Stimulated activated CD4-positive, alpha-beta T cell treated with anti-CD3 and anti-CD28 coated beads, Interleukin-4, amount 100 ng/mL, for 4 hours (primary cell): ENCODE measurements at places on chromosomes 4 and X.

DNA sequence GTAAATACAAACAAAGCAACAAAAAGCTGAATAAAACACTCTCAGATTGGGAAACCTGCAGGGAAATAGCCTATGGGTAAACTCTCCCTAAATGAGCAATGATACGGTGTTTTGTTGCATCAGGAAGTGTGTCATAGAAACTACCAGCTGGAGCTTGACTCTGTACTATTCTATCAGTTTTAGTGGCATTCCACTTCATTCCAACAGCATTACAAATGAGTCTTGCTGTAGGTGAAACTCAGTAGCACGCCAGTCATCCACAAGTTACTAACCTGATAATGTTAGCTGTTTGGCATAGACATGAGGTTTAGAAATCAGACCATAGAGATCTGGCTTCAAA is 24.9 kb downstream of the FGFBP1 start:
- no peak for DNase-seq

DNA sequence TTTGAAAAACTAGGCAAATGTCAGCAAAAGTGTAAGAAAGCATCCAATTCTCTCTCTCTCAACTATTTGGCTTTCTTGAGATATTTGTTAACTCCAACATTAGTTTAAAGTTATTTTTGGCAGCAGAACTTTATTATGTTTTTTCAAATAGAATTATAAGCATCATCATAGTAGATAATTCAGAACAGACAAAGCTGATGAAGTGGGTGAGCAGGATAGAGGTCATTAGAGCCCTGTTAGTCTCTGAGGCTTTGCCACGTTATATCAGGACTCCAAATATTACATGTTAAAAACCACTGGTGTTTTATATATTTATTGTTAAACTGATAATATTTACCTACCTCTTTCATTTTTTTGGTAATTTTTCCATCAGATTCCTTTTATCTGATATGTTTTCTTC is 903.0 kb downstream of the FSTL5 start:
- DNase-seq = no peak

- DNase-seq = no peak
Measured at GRCh38 chrX:89034679-89035078, 287.7 kb downstream of the CPXCR1 start.

GRCh38 chrX:42432552-42432951 is 345.4 kb downstream of the PPP1R2C start:
- no peak for DNase-seq

DNA sequence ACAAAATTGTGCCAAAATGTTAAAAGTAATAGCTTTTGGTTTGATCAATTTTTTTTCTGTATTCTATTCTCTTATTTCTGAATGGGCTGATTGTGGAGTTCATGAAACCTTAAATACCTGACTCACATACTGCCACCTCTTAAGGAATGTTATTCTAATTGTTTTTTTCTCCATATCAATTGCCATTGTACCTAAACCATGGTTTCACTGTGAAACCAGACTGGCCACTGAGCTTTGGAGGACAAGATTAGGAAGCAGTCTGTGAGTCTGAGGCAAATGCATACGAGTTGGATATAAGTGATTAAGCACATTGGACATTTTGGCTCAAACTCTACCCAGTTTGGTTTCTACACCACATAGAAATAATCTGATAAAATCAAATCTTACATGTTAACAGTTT is 184.0 kb downstream of the IQCM start:
- no peak for DNase-seq

- no peak for DNase-seq
Measured at GRCh38 chr4:174702979-174703478, 126.0 kb downstream of the GLRA3 start.

- DNase-seq = no peak
Measured at GRCh38 chr4:84952776-84953175, 13.7 kb downstream of the WDFY3 start.

- DNase-seq = no peak
Measured at GRCh38 chr4:97235521-97235920, 907.8 kb downstream of the STPG2 start.

- DNase-seq = no peak
Measured at GRCh38 chr4:57044996-57045395, 65.2 kb downstream of the IGFBP7 start.

DNA sequence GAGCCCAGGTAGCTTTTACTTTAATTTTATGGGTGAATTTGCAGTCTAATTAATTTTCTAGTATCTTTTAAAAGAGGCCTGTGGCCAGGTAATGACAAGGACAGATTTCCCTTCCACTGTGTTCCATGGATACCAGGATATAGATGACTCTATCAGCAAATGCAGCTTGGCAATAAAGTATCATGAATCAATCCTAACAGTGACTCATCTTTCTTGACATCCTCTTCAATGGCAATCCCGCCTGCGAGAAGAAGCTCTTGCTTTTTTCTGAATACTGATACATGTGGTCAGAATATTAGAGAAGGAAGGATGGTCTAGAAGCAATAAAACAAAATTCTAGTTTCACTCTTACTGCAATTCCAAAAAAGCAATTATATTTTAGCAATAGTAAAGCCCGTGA is 267.8 kb downstream of the DTHD1 start:
- no peak for DNase-seq

DNA sequence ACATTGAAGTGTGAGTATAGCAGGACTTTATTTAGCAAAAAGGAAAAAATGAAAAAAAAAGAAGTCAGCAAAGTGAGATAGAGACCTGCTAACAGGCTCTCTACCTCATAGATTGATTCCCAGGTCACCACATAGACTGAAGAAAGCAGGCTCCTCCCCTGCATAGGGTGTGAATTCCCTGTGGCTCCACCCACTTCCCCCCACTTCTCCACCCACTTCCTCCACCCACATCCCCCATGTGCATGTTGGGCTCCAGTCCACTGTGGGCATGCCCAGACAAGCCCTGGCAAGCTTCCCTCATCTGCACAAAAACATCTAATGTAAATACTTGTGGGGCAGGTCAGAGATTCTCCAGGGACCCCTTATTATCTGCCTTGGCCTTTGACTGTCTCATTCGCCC is 97.8 kb downstream of the TMEM47 start:
- DNase-seq = no peak

DNA sequence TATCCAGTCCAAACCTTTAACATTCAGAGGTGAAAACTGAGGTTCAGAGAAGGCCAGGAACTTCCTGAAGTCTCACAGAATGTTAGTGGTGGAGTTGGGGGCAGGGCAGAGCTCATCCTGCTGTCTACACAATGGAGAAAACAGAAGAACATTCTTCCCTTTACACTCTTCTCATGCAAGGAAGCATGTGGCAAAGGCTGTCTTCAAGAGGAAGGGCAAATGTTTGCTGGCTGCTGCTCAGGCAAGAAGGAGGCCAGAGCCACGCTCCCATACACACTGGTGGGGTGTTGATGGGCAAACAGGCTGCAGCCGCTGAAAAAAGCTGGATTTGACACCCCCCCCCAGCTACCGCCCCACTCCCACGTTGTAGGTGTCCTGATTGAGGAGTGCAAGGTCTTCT is 32.5 kb downstream of the HMGB3 start:
- no peak for DNase-seq

DNA sequence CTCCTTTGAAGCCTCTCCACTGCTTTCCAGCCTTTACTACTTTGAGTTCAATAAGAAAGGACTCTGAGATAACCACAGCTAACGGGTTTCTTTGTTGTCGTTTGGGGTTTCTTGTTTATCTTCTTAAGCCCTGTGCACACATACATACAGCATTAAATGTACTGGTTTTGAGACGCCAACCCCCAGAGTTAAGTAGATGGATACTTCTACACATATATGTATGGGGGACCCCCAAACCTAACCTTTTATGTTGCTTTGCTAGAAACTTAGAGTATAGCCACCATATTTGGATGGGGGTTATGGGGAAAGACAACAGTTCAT is 697 bp downstream of the CEP135 start:
- no peak for DNase-seq

- no peak for DNase-seq
Measured at GRCh38 chr4:141599853-141600252, 36.5 kb upstream of the IL15 start.
